Activated CD4-positive, alpha-beta T cell treated with anti-CD3 and anti-CD28 coated beads for 36 hours (primary cell): ENCODE measurements at places on chromosomes 12 and 14. TPM values are rescaled to one million over a fixed set of nuclear protein-coding genes. Genes with fewer than 3 reads are reported as not detected.

PZP gene
- not detected for total RNA-seq

GLIPR1L1 gene
- not detected for total RNA-seq

NANOG gene
- not detected for total RNA-seq

SPTLC2 gene
- total RNA-seq: 16.8 TPM

INHBC gene
- total RNA-seq: not detected

BICDL1 gene
- total RNA-seq: 106 TPM

PABPN1 gene
- total RNA-seq: 338 TPM

DNA sequence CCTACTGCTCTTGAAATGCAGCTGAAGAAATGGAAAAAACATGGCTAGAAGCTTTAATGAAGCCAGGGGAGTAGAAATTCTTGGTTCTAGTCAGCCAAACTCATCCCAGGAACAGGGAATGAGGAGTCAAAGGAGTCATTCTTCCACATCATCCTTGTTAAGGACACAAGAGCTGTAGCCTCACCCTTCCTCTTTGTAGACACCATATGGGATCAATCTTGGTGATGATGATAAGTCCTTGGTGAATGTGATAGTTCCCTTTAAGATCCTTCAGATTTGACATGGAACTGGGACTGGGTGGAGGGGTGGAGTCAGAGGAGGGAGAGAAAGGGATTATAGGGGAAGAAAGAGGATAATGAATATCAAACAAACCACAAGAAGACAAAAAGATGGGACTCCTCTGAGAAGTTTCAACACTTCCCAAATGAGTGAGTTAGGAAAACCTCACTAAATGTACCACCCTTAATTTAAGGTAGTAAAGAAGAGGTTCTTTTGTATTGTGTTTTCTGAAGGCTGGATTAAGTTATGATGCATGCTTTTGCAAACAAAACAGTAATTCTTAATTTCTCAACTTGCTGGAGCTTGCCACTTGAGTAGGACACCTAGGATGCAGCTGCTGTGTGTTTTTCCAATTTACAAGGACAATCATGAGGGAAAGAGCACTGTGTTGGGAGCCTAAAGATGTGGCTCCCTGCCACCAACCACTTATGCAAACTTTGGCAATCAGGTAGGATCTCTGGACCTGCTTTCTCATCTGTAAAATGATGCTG is 104.0 kb downstream of the WIF1 start:
- no peak for DNase-seq

- DNase-seq: no peak
Observed at GRCh38 chr12:27907766-27908165, 64.8 kb downstream of the PTHLH start.

DNA sequence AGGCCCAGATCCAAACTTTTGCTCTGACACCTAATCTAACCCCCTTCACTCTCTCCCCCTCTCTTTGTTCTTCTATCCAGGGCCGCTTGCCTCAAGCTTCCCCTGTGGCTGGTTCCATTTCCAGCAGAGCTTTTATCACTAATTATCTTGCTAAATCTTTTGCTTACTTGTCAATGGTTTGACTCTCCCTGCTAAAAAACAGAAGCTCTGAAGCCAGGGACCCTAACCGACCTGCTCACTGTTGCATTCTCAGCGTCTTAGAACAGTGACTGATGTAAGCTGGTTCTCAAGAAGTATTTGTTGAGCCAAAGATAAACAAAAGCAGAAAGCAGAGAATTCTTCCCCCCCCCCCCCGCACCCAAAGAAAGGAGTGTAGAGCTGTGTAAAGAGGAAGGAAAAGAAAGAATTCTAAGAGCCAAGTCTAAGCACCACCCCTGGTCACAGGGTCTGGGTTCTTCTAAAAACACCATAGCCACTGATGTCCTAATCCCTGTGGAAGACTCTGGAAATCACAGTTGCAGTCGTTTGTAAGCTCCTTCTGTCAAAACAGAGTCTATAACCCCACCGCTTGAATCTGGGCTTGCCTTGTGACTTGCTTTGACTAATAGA is 385.8 kb downstream of the MED13L start:
- no peak for DNase-seq

DNA sequence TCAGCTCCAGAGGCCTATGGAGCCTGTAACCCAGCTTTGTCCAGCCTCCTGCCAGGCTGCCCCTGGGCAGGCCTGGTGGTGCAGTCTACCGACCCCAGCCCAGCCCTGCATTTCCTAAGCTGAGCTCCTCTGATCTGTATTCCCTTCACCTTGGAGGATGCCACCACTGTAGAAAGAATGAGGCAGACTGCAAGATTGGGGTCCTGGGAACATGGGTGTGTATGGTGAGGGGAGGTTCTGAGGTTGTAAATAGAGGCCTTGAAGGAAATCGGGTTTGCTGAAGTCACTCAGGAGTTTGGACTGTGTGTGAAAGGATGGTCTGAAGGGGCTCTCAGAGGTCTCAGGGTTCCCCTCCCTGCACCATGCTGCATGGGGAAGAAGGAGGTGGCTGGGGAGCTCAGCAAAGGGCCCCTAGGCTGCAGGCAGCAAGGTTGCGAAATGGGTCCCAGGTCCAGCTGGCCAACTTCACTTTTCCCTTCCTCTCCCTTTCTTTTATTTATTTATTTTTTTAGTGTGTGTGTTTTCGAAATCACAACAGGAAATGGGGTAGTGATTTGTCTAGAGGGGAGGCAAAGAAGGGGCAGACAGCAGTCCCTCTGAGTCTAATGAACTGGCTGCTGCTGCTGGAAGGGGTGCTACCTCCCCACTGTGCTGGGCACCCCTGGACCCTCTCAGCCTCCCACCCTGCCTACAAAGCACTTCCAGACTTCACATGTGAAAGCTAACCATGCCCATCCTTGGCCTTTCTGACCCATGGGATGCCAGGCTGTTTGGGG is 1.2 kb upstream of the LRP1-AS start:
- no peak for DNase-seq

DNA sequence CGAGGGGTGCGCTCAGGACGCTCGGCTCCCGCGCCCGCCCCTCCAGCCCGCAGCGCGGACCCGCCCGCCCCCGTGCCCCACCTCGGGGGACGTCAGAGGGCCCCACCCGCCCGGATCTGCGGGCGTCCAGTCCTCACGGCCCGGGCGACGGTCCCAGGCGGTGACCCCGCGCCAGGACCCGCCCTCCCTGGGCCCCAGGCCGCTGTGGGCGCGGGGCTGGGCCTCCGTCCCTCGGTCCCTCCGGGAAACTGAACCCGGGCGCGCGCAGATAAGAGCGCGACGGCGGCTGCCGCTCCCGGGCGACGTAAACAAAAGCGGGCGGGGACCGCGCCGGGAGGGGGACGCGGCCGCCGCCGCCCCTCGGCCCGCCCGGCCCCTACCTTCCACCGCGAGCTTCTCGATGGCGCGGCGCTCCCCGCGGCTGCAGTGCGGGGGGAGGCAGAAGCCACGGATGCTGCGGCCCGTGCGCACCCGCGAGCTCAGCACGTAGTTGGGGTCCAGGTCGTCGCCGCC is 1.1 kb downstream of the CKB start:
- peak; percentile 35 for DNase-seq

DNA sequence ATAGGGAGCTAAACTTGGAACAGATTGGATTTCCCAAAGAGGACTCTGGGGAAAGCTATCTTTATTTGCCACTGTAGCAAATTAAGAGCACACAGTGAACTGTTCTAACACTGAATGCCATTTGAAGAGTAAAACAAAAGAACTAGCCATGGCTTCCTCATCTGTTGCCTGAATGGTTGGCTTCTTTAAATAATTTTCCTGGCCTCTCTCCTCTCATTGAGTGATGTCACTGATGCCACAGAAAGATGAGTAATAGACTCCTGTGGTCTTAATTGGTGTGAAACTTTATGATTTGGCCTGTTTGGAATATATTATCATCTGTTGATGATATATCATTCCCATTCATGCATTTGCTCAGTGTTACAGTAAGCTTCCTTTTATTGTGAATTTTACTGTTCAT is 42.5 kb downstream of the WDR20 start:
- no peak for DNase-seq

GRCh38 chr12:65756956-65757511 is 67.2 kb upstream of the HMGA2 start:
- peak; percentile 55 for DNase-seq

DNA sequence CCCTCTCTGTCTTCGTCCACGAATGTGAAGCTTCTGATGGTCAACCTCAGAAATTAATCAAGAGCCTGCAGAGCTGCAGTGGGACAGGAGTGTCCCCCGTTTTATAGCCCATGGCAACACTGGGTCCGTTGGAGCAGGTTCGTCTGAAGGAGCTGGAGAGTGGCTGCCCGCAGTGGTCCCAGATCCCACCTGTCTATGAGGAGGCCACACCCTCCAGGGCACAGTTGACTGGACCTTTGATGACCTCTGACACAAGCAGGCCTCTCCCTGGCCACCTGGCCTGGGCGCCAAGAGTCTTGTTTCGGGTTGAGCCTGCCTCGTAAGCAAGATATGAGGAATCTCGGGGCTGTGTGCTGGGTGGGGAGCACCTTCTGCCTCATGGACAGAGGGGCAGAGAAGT is 100.7 kb upstream of the SFSWAP start:
- no peak for DNase-seq

DNA sequence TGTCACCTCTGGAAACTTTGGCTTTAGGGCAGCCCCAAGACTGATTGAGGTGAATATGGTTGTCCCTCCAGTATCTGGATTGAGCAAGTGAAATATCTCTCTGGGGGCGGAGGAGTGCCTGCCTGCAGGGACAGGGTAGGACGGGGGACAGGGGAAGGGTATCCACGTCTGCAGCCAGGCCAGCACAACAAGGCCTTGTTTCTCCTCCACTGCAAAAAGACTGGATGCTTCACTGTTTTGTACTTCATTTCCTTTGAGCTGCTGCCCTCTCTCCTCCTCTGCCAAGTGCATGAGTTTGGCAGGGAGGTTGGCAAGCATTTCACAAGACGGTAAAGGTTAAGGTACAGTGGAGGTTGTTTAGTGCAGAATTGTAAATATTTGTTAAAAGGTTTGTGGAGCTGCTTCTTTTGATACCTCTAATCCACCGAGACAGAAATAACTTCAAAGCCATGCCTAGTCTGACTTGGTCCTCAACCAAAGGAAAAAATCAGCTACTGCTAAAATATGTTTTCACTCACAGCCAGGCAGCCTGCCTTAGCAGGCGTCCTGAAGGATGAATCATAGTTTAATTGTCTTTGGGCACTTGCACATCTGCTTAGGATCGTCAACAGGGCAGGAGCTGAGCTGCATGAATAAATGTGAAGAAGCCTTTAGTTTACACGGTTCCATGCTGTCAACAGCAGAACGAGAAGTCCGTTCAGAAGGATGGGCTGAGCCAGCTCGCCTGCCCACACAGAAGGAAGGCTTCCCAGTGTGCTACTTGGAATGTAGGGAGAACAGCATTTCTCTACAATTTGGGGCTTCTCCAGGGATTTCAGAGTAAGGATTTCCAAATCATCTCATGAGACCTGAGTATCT is 269.7 kb downstream of the TTC6 start:
- DNase-seq: no peak

- DNase-seq: no peak
Observed at GRCh38 chr12:99005601-99006000, 360.5 kb downstream of the APAF1 start.

- DNase-seq: no peak
Observed at GRCh38 chr12:92628476-92628875, 74.3 kb upstream of the PLEKHG7 start.

DNA sequence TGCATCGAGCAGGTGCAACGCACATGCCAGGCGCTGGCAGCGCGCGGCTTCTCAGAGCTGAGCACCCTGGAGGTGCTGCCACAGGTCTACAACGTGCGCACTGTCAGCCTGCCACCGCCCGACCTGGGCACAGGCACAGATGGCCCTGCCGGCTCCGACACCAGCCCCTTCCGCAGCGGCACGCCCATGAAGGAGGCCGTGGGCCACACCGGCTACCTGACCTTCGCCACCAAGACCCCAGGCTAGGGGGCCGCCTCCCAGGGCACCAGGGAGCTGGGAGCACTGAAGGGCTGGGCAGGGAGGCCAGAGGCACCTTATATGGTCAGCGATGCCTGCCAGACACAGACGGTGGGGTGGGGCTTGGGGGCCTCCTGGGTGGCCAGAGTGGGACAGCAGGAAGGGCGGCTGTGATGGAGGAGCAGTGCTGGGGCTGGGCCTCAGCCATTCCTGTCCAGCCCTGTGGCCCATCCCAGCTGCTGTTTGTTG is 5.6 kb downstream of the TRMT61A start:
- no peak for DNase-seq

DNA sequence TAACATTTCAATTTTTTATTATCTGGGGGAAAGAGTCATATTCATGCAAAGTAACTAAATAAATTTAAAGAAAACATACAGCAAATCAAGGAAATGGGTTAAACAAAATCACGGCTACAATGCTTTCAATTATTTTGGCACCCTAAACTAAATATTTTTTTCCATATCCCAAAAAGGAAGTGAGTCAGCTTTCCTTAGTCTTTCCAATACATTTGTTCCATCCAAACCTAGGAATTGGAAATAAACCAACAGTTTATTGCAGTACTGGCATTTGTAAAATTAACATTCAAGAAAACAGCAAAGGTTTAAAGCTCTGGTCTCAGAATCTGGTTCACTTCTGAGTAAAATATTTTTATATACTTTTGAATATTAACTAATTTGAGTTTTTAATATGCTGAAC is 89.2 kb downstream of the BCL2L14 start:
- DNase-seq: no peak

DNA sequence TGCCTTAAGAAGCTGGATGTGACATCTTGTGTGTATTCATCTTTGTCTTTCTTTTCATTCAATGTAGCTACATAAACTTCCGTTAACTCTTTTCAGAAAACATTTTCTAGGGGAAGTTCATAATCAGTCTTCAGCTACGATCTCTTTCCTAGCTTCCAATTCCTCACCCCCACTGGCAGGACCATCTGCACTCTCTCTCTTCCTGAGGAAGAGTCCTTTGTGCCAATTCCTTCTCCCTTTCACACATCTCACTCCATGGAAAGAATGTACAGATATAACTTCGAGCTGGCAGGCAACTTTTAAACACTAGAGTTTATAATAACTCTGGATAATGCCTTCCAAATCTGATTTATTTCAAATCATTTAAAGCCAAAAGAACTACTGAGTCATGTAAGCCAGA is 495.7 kb downstream of the GALC start:
- DNase-seq: no peak

DNA sequence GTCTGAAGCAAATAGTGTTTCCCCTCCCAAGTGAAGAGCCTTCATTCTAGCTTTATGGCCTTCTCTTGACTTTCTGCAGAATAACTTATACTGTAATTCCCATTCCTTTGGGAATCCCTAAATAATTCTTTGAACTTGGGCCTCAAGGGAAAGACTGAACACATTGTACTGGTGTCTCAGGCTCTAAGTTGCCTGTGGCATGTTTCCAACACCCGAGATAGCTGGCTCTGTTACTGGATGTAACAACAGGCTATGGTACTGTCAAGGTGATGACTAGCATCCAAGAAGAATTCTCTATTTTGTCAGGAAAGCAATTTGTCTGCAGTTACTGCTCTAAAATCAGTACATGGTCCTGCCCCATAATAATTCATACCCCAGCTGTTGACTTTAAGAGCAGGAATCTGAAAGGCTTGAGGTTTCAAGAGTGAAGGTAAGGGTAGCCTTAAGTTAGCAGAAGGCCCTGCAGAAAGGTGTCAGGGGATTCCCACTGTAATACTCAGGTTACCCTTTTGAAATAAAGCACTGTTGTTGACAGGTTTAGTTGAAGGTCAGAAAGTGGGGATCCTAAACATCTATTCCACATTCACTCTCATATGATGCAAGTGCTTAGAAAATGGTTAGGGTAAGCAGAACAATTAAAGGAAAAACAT is 5.2 kb downstream of the GPX2 start:
- DNase-seq: no peak

- DNase-seq: no peak
Observed at GRCh38 chr14:72611506-72611905, 282.4 kb downstream of the DPF3 start.

GRCh38 chr12:2451025-2451424 is 343.7 kb upstream of the FKBP4 start:
- no peak for DNase-seq
